ENCODE measurements at places on chromosomes 7 and 10.

- DNase-seq: peak; percentile 57
These were observed 303.5 kb upstream of the SMIM30 start for GRCh38 chr7:113421696-113422330.

DNA sequence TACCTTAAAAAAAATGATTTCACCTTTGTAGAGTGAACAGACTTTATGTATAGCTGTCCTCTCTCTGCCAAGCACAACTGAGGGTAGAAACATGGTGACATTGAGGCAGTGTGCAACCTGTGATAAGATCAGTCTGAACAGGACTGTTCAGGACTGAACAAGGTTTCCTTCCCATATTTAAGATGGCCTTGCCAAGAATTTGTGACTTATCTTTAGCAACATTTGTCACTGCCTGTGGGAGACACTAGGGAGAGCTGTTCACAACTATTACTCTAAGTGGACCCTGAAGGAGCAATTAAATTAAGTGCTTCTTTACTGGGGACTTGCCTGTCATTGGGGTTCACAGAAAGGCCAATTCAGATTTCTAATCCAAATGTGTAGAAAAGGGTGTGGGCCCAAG lies 6.7 kb downstream of the OR13A1 start:
- DNase-seq: no peak

GRCh38 chr10:44386546-44387052 lies 1.7 kb upstream of the CXCL12 start:
- DNase-seq: no peak

DNA sequence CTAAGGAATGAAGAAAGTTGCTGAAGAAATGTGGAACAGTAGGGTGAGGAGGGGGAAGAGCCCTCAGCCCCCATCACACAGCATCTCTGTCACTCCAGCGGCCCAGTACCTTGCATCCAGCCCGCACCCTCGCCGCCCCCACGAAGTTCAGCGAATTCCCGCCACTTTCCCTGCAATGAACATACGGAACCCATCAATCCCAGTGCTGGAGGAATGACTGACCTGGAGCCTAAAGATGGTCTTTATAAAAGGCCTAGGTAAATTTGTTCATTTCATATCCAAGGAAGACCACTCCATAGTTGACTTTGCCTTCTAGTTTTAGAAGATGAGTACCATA lies 779 bp upstream of the KIF5B start:
- no peak for DNase-seq

DNA sequence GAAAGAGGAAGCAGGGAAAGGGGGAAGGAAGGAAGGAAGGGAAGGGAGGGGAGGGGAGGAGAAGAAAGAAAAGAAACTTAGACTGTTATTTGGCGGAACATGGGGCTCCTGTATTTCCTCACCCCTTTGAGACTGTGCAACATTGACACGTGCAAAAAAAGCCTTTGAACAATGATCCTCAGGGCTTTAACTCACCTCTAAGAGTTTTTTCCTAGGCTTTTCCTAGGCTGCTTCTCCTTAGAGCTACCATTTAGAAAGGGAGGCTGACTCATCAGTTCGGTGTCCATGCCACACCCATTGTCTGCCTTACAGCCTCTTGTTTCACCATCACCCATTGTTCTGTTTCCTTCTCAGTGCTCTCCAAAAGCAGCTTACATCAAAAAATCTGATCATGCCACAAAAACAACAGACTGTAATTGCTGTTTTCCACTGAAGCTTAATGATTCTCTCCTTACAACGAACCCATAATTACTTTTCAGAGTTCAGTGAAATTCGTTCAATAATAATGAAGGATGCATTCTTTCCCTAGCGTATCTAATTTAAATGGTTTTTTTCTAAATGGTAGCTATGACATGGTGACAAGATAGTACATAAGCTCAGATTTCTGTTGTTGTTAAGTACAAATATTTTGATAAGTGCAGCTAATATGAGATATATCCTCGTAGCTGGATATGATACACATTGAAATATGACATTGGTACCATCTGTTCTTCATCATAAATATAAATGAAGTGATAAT lies 90.8 kb downstream of the PRLHR start:
- DNase-seq: no peak

GRCh38 chr7:34275624-34276023 lies 370.3 kb downstream of the BMPER start:
- DNase-seq: no peak

GRCh38 chr7:1065585-1066241 lies 21.4 kb downstream of the GPR146 start:
- peak; percentile 65 for DNase-seq

- no peak for DNase-seq
These were observed 27.8 kb downstream of the ENTPD1 start for GRCh38 chr10:95783741-95784140.

- no peak for DNase-seq
These were observed 131.2 kb downstream of the MPP7 start for GRCh38 chr10:28171468-28172222.

DNA sequence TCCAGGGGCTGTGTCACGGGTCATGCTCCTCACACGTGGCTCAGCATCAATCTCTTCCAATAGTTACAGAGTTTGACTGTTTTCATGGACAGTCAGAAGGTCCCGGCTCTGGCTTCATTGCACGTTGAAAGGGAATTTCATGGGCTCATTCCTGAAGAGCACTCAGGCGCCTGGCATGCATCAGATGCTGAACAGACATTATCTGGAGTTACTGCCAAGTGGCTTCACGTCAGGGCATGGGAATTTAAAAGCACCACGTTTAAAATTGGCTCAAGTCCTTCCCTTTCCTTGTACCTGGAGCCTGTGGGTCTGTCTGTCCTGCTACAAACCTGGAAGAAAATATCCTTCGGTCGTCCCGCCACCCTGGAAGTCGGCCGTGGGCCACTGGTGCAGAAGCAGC lies 50.4 kb downstream of the CFAP46 start:
- no peak for DNase-seq

DNA sequence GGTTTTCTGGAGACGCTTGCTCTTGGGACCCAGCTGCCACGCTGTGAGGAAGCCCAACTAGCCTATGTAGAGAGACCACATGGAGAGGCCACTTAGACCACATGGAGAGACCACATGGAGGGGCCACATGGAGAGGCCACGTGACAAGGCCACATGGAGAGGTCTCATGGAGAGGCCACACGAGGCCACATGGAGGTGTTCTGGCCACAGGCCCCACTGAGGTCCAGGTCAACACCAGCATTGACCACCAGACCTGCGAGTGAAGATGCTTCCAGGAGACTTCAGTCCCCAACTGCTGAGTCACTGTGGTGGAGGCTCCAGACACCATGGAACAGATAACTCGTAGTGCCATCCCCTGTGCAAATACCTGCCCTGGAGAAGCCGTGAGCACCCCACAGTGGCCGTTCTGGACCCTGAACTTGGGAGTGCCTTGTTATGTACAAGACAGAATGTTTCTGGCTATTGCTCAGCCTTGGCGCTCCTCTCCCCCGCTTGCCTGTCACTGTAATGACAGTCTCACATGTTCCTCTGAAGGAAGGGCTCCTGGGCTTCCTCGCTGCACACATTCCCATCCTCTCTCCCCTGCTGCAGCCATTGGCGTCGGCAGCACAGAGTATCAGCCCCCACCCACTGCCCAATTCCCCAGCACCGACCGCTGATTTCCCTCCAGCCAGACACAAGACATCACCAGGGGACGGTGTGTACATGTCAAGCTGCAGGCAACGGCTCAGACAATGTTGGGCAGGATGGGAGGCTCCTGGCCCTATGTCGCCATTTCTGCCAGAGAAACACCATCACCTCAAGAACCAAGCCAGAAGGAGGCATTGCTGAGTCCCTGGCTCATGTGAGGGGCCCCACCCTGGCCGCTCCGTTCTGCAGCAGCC lies 49.0 kb upstream of the TNRC18 start:
- no peak for DNase-seq

GRCh38 chr7:81618396-81619014 lies 151.3 kb downstream of the HGF start:
- DNase-seq: no peak

- no peak for DNase-seq
These were observed 30.6 kb downstream of the MYL10 start for GRCh38 chr7:101598422-101598985.

- no peak for DNase-seq
These were observed 973 bp downstream of the CAMK1D start for GRCh38 chr10:12350167-12350872.

GRCh38 chr7:96547371-96547811 lies 162.3 kb downstream of the SEM1 start:
- no peak for DNase-seq

GRCh38 chr7:151683615-151684407 lies 164.1 kb upstream of the RHEB start:
- no peak for DNase-seq

GRCh38 chr7:128017862-128018845 lies 13.1 kb downstream of the LRRC4 start:
- no peak for DNase-seq

- DNase-seq: no peak
These were observed 34.8 kb upstream of the TNPO3 start for GRCh38 chr7:129089521-129090212.

GRCh38 chr7:15043931-15044330 lies 141.4 kb upstream of the DGKB start:
- no peak for DNase-seq

DNA sequence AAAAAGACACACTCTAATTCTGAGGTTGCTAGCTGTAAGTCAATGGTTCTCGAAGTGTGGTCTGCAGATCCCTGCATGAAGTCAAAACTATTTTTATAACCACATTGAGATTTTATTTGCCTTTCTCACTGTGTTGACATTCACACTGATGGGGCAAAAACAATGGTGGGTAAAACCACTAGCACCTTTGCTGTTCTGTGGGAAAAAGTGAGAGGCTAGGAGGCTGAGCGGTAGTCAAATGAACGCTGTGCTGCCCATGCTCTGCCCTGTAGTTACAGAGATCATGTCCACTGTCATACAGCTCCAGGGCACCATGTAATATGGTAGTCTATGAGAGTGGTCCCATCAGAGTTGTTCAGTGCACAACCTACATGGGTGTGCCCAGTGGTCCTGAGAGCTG lies 21.6 kb upstream of the PDCD4 start:
- no peak for DNase-seq

DNA sequence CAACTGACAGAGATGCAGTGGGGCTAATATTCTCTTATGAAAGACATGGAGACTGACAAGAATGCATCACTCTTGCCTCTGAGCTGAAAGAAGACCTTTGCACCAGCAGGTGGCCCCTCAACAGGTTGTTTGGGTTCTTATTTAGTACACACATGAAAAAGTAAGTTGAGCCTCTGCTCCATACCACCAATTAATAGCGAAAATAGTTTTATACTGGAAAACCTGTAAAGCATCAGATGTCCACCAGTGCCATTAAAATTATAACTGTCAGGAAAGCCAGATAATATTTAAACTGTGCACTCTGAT lies 26.3 kb upstream of the FAM13C start:
- DNase-seq: no peak

DNA sequence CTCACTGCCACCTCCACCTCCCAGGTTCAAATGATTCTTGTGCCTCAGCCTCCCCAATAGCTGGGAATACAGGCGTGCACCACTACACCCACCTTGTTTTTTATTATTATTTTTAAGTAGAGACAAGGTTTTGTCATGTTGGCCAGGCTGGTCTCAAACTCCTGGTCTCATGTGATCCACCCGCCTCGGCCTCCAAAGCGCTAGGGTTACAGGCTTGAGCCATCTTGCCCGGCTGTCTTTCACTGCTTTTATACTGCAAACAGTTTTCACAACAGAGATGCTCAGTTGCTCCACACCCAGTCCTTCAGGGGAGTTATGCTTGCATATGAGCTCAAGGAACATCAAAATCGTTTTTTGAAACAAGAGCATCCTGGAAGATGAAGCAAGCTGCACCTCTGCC lies 1.3 kb upstream of the PRR15 start:
- DNase-seq: no peak

DNA sequence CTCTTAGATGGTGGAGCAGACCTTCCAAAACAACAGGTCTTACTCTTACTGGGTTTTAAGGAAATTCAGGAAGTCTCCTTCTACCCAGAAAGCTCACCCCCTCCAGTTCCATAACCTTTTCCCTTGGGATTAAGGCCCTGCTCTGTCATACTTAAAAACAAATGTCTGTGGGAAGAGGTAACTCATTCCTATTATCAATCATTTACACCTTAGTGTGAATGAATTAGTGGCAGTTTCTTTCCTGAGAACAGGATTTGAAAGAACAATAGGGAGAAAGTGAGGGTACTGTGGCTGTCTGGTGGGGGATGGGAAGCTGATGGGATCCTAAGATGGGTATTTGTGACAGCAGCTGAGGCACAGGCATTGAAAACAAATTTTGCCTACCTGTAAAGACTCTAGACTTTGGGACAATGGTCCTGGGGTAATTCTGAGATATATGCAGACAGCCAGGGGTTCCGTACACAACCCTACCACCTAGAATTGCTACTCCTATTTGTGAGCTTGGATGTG lies 22.2 kb upstream of the PDLIM1 start:
- DNase-seq: no peak

DNA sequence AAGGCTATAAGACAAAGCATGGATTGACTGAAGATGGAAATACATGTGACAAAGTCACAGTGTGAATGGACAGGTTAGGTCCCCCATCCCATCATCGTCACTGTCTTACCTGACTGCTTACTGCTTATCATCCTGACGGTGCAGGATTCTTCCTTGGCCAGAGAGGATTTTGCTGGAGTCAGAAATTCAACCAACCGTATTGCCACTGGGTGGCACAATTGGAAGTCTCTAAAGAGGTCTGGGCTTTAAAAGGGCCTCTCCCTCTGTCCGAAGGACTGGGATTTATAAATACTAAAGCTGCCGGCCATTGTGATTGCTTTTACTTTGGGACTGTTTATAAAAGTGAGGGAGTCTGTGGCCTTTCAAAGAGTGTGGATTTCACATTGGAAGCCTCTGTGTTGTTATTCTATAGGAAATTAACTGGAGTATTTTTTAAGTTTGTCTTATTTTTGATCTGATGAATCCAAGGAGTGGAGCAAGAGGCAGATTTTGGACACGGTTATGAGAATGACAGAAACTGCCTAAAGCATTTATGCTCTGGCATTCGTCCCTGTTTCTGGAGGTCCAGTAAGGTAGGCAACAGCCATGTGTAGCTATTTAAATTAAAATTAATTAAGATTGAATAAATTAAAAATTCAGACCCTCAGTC lies 113.3 kb upstream of the CREB5 start:
- no peak for DNase-seq

GRCh38 chr10:360653-361052 lies 225.4 kb downstream of the ZMYND11 start:
- no peak for DNase-seq

DNA sequence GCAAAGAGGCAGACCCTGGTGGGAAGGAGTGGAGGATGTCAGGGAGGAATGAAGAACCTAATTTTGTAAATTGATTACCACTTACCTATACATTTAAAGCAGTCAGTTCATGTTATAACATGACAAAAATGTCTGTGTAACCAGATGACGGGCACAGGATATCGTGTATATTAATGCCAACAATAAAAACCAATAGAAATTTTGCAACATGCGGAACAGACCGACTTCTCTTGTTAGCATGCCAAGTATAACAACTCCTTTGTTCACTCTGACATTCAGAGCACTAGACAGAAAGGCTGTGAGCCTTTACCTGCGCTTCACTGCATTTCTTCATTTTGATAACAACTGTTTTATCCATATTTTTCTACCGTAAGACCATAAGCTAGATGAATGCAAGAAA lies 29.9 kb downstream of the CDK6 start:
- no peak for DNase-seq
